ENCODE measurements at places on chromosomes 7 and 10. TPM values are rescaled to one million over a fixed set of nuclear protein-coding genes. Genes with fewer than 3 reads are reported as not detected.

The UNCX gene
- not detected for total RNA-seq

DNA sequence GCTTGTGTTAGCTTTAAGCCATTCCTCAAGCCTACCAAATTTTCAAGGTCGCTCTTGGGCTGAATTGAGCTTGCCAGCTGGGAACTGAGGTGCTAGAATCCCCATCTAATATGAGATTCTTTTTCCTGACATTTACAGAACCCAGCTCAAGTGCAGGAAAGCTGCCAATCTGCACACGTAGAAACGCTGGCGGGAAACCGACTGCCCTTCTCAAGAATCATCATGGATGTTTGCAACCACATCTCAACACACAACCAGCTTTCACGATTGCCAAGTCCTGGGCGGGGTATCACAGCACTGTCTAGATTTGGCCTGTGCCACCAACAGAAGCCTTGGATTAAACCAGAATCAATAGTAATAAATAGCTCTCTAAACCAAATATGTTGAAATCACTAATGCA lies 203.7 kb downstream of the DIP2C start:
- no peak for DNase-seq
- peak overlapping the region; percentile 77 for H3K27ac ChIP-seq
- no peaks in the 10 kb centered on the region for H3K36me3 ChIP-seq
- no peak overlapping the region for H3K4me3 ChIP-seq
- no peaks in the 10 kb centered on the region for H3K27me3 ChIP-seq

GRCh38 chr7:4603843-4604231 lies 78.3 kb upstream of the FOXK1 start:
- no peak overlapping the region for H3K4me3 ChIP-seq
- DNase-seq, result no peak
- H3K27me3 ChIP-seq, result peaks cover 3% of the 10 kb centered on the region
- H3K36me3 ChIP-seq, result no peaks in the 10 kb centered on the region
- H3K4me1 ChIP-seq, result no peaks in the 10 kb centered on the region

- H3K36me3 ChIP-seq, result no peaks in the 10 kb centered on the region
- H3K4me1 ChIP-seq, result no peaks in the 10 kb centered on the region
- peaks cover 6% of the 10 kb centered on the region for H3K27me3 ChIP-seq
- H3K4me3 ChIP-seq, result no peak overlapping the region
- H3K27ac ChIP-seq, result no peak overlapping the region
Observed at GRCh38 chr7:142592664-142593063, 156.6 kb upstream of the PRSS1 start.

DNA sequence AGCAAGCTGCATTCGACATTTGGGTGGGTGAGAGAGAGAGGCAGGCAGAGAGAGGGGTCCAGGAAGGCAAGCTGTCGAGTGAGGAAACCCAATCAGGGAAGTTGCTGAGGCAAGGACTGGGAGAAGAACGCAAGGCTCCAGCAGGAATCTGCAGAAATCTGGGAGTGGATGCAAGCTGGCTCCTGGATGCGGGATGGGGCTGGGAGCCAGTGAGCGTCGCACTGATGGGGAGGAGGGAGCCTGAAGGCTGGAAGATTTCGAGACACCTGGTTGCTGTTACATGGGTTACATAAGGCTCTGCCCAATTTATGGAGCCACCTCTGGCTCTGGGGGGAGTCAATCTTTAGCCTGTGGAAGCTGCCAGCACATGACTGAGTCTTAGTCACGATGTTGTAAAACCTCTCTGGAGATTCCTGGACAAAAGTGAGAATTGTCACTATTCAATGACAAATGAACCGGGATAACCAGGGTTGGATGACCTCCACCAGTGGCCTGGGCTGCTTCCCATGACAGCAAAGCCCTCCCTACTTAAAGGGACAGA lies 51.1 kb upstream of the ADRB1 start:
- H3K4me3 ChIP-seq, result no peak overlapping the region
- H3K27me3 ChIP-seq, result no peaks in the 10 kb centered on the region
- no peak overlapping the region for H3K27ac ChIP-seq
- DNase-seq, result no peak
- no peaks in the 10 kb centered on the region for H3K4me1 ChIP-seq
- no peaks in the 10 kb centered on the region for H3K36me3 ChIP-seq

The SPDYE16 gene
- total RNA-seq, result not detected

DNA sequence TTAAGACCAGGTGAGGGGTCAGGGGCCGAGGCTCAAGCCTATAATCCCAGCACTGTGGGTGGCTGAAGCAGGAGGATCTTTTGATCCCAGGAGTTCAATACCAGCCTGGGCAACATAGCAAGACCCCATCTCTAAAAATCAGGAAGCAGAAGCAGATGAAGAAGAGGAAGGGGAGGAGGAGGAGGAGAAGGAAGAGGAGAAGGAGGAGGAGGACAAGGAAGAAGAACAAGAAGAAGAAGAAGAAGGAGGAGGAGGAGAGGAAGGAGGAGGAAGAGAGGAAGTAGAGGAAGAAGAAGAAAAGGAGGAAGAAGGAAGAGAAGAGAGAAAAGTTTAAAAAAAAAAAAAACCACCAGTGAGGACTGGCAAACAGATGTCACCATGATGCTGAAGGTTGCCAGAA lies 92.0 kb upstream of the TMEM26 start:
- H3K27me3 ChIP-seq, result no peaks in the 10 kb centered on the region
- H3K4me1 ChIP-seq, result no peaks in the 10 kb centered on the region
- H3K4me3 ChIP-seq, result no peak overlapping the region
- H3K27ac ChIP-seq, result no peak overlapping the region
- no peak for DNase-seq

The GDF2 gene
- not detected for total RNA-seq

- H3K27me3 ChIP-seq, result no peaks in the 10 kb centered on the region
- H3K4me1 ChIP-seq, result no peaks in the 10 kb centered on the region
- H3K27ac ChIP-seq, result no peak overlapping the region
- H3K4me3 ChIP-seq, result no peak overlapping the region
Observed at GRCh38 chr10:32556783-32557395, 110.9 kb downstream of the CCDC7 start.

The GTF2IRD1 gene
- total RNA-seq, result 4.6 TPM
